ENCODE measurements at places on chromosomes 1 and 21.

GRCh38 chr1:93666613-93667384, 14.8 kb downstream of the BCAR3 start:
- DNase-seq = no peak

GRCh38 chr1:214360525-214361164, 79.7 kb downstream of the SMYD2 start:
- DNase-seq = no peak

DNA sequence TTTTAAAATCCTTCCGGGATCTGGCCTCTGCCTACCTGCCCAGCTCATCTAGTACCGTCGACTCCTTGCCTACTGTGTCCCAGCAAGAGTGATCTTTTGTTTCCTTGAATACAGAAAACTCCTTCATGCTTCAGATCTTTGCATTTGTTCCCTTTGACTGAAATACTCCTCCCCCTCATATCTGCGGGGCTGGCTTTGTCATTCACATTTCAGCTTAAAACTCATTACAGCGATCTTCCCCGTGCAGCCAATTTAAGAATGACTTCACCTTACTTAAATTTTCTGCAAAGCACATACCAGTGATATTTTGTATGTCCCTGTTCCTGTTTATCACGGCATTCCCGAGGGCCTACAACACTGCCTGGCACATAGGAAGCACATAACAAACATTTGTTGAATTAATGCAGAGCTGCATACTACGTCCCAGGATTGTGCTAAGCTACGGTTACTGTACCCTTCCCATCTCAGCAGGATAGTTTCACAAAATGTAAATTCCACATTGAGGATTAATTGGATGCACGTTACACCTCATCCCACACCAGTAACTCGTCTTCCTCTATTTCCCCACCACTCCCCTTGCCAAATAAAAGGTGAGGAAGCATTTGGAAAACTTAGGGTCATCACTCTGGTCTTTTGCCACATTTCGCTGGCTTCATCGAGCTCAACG, 837 bp upstream of the DESI2 start:
- no peak for DNase-seq

- no peak for DNase-seq
Measured at GRCh38 chr1:54546651-54547401, 1.2 kb upstream of the ACOT11 start.

- DNase-seq = no peak
Measured at GRCh38 chr1:81477710-81478109, 323.0 kb upstream of the ADGRL2 start.

GRCh38 chr1:29532285-29532684, 296.0 kb downstream of the PTPRU start:
- DNase-seq = no peak

DNA sequence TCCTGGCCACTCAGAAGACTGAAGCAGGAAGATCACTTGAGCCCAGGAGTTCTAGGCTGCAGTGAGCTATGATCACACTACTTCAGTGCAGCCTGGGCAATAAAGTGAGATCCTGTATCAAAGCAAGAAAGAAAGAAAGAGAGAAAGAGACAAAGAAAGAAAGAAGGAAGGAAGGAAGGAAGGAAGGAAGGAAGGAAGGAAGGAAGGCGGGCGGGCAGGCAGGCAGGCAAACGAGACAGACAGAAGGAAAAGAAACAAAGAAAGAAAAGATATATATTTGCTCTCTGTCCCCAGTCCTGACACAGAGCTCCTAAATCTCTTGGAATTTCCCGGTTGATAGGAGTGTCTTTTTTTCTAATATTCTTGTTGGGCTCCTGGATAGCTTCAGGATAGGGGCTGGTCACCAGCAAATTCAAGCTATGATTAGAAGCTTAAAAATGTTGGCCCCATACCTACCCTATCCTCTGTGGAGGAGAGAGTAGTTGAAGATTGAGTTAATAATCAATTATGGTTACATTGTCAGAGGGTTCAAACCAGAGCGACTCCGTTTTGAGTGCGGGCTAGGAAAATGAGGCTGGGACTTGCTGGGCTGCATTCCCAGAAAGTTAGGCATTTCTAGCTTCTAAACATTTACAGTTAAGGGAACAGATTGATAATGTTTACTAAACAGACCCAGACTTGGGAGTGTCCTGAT, 3.3 kb upstream of the MIGA1 start:
- no peak for DNase-seq

GRCh38 chr1:101187297-101187696, 49.5 kb upstream of the S1PR1 start:
- no peak for DNase-seq

GRCh38 chr21:37273911-37274690, 7.0 kb upstream of the VPS26C start:
- DNase-seq = no peak

- DNase-seq = no peak
Measured at GRCh38 chr1:206935491-206936067, 10.7 kb downstream of the PIGR start.

- DNase-seq = no peak
Measured at GRCh38 chr1:205444300-205444930, 11.4 kb downstream of the BLACAT1 start.

DNA sequence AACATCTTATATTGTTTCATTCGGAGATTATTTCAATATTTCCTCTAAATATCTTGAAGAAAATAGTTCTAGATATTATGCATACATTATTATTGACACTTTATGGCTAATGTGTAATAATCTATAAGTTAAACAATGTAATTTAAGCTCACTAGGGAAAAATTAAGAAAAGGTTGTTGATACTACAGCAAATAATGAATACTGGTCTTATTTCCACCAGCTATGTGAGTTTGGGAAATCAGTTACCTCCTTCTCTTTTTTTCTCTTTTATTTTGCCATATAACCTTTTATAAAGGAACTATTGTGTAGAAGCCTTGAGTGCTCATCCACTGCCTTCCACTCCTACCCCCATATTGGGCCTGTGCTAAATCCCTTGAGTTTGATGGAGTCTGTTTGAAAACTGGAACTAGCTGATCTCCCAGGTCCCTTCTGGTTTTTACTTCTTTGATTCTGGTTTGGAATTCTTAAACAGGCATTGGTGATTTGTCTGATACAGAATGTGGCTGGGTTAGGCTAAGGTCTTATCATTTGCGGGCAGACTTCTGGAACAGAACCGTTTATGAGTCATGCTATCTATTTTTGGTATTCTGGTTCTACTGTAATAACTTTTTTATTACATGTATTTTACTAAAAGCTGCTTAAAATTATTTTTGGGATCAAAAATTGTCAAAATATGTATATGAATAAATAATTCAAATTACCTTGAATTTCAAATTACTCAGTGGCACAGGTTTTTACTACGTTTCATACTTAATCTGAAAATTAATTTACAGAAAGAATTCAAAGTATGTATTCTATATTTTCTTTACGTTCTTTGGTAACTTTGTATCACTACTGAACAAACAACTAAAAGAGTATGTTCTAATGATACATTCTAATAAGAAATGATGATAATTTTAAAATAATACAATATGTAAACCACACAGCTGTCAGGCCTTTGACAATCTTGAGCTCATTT, 5.0 kb upstream of the CDC14A start:
- no peak for DNase-seq

DNA sequence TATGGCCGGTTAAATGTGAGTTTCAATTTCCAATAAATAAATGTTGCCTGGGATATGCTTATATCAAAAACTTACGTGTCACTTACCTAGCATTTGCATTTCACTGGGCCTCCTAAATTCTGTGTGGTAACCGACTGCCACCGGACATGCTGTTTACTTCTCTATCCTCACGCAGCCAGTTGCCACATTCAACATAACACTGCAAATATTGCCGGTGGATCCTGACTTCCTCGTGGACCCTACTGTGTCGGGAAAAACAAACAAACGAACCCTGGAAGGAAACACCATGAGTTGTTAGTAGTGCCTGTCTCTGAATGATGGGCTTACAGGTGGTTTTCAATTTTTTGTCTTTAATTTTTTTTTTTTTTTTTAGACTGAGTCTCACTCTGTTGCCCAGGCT, 54.1 kb downstream of the RIPK4 start:
- no peak for DNase-seq

DNA sequence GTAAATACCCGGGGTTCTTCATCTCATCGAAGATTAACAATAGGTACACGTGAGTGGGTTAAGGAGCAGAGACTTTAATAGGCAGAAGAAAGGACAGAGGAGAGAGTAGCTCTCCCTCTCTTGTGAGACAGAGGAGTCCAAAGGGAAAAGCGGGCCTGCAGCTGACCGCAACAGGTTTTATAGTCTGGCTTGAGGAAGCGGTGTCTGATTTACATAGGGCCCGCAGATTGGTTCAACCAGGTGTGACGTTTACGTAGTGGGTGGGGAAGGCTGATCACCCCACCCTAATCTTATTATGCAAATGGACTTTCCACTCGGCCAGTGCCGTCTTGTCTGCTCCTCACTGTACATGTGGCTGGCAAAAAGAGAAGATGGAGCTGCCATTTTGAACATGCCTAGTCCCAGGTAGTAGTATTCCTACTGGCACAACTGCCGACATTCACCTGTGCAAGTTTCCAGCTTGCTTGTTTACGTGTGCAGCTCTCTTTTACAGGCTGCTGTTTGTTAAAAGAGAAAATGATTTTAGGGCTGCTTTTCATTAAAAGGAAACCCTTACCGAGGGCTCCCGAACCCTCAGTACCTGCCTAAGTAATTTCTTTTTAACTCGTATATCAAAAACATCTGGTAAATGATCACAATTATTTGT, 10.6 kb downstream of the CDC14A start:
- DNase-seq = no peak

GRCh38 chr21:17526776-17527175, 13.9 kb downstream of the CXADR start:
- no peak for DNase-seq

Data from activated gamma-delta T cell treated with anti-CD3 and anti-CD28 coated beads, Interleukin-2, amount 50 U/mL, for 16 hours (primary cell).